AG10803 (cell line): ENCODE measurements at places on chromosomes 1 and 21.

GRCh38 chr21:45160198-45160597 lies 85.8 kb downstream of the ADARB1 start:
- DNase-seq: no peak

DNA sequence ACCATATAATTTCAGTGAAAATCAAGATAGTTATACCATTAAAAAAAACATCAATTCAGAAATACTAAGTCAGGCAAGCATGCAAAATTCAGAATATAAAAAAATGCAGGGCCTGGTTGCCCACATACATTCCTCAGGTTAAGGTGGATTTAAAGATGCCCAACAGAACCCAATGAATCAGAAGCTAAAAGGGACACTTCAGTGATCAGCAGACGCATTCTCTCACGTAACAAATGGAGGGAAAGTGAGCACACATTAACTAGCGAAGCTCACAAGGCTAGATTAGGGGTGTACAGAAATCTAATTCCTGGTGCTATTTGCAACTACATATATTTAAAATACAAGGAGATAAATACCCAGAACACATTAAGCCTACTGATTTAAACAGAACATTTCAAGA lies 17.5 kb downstream of the TOMM20 start:
- no peak for DNase-seq

- DNase-seq: no peak
These were observed 39.3 kb downstream of the CDKN2C start for GRCh38 chr1:51009381-51009780.

GRCh38 chr1:230763927-230764591 lies 16.9 kb downstream of the CAPN9 start:
- no peak for DNase-seq

DNA sequence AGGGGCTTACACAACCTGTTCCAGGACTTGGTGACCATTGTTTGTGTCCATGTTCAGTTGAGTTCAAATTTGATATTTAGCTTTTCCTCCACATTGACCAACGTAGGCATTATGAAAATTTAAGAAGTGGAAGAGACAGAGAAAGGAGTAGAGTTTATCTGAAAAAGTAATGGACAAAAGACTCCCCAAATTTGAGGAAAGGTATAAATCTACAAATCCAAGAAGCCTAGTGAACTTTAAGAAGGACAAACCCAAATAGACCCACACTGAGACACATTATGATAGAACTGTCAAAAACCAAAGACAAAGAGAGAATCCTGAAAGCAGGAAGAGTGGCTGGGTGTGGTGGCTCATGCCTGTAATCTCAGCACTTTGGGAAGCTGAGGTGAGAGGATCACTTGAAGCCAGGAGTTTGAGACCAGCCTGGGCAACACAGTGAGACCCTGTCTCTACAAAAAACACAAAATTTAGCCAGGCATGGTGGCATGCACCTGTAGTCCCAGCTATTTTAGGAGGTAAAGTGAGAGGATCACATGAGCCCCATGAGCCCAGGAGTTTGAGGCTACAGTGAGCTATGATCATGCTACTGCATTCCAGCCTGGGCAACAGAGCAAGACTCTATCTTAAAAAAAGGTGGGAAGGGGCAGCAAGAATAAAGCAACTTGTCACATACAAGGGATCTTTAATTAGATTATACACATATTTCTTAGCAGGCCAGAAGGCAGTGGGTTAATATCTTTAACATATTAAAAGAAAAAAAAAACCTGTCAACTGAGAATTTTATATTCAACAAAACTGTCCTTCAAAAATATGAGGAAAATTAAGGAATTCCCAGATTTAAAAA lies 41.0 kb upstream of the ERO1B start:
- DNase-seq: no peak

DNA sequence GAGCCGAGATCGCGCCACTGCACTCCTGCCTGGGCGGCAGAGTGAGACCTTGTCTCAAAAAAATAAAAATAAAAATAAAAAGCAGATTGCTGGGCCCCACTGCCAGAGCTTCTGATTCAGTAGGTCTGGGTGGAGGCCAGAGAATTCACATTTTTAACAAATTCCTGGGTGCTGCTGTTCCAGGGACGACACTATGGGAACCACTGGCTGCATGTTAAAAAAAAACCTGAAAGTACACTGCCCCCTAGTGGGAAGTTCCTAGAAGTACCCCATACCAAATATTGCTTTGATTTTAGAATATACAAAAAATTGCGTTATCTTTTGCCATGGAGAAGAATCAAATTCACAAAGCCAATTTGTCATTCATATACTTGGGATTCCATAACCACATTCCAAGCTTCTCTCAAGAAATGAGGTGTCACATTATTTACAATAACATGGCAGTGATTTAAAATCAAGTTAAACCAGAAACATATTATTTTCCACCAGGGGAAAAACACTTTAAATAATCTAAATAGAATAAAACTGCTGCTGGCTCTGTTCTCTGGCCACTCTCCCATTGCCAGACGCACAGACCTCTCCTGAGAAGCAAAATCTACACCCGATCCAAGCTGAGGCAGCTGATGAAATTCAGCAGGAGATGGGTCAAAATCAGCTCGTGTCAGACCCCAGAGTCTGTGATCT lies 27.4 kb downstream of the SYF2 start:
- peak; percentile 90 for DNase-seq

GRCh38 chr1:31548907-31549808 lies 27.2 kb upstream of the TINAGL1 start:
- peak; percentile 76 for DNase-seq

DNA sequence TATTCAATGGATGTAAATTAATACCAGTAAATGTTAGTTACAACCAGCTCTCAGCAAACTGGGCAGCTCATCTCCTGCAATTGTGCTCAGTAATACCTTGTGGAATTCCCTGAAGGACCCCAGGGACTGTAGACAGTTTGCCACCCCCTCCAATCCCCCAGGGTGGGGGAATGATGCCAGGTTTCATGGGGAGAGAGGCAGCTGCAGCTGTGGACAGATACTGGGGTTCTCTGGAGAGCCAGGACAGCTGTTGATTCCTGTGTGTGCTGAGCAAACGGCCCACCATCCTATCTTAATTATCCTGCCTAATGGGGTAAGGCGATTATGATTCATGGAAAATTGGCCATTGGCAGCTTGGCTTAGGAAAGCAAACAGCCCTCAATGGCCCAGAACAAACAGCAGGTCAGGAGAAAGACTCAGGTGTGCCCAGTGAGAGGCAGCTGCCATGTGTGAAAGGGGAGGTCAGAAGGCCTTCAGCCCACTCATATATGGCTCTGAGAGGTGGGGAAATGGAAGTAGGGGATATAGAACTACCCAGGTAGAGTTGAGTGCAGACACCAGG lies 148.9 kb upstream of the CTTNBP2NL start:
- no peak for DNase-seq

DNA sequence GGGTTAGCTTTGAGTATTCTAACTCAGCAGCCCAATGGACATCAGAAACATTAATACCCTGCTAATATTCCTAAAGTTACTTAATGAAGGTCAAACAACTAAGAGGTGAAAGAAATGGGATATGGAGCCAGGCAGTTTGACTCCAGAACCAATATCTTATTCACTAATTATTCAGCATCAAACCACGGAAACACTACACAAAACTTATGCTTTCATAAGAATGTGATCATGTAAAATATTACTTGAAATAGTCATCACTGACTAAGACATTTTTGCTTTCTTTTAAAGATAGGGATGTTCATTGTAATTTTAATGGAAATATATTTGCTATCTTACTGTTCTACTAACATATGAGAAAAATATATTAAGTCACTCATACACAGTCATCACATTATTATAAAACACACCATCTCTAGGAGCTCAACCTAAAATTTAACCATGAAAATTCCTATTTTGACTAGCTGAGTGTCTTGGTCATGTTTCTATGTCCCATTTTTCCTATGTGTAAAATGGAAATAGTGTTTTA lies 240.9 kb downstream of the KCTD3 start:
- no peak for DNase-seq

DNA sequence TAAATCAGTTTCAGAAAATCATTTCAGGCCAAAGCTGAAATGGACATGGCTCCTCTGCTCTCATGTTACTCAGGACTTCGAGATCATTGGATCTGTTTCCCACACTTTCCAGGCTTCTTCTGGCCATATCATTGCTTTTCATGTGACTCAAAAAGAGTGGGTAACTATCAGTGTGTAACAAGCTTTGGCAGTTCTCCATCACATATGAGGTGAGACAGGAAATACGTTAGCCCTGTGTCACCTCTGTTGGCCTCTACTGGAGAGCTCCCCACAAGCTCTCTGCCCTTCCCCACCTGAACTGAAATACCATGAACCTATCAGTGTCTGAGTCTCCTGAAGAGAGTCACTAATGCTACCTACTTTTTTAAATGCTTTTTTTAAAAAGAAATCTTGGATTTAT lies 128.2 kb downstream of the LBR start:
- DNase-seq: no peak

GRCh38 chr1:200354243-200354642 lies 55.6 kb downstream of the ZNF281 start:
- DNase-seq: peak; percentile 84

DNA sequence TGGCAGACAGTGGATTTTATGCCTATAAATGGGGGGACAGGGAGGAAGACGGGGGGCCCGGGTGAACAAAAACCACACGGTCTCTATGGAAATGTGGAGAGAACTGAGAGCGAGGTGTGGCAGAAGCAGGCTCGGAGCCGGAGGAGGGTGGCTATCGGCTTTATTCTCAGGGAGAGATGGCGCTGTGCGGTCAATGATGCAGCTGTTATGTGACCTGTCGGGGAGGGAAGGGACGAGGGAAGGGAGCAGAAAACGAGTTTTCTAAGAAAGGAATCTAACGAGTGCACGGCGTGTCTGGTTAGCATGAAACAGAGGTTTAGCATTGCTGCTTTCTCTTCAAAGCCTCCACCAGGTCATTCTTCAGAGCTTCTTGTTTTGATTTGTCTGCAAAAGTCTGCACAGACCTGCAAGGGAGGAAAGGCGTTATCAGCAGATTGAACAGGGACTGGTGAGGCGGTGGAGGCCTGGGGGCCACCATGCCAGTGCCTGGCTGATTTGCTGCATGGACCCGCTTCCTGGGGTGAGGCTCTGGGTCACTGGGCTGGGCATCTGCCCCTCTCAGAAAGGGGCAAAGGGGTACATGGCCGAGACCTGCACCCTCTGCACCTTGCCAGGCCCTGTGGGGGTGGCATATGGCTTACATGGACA lies 27.2 kb downstream of the SLC66A1 start:
- DNase-seq: no peak

DNA sequence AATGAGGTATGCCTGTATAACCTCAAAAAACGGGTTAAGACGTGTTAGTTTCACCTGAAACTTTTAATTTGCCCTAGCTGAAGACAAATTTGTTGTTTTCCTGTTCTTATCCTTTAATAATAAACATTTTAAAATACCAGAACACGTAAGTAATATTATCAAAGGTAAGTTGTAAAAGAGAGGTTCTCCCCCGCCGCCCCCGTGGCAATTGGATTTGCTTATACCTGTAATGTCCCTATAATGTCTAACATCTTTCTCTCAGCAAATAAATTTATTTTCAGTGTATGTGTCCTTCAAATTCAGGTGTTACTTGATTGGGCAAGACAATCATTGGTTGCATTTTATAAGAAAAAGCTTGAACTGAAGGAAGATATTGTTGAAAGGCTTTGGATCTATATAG lies 5.9 kb downstream of the URB2 start:
- DNase-seq: no peak

DNA sequence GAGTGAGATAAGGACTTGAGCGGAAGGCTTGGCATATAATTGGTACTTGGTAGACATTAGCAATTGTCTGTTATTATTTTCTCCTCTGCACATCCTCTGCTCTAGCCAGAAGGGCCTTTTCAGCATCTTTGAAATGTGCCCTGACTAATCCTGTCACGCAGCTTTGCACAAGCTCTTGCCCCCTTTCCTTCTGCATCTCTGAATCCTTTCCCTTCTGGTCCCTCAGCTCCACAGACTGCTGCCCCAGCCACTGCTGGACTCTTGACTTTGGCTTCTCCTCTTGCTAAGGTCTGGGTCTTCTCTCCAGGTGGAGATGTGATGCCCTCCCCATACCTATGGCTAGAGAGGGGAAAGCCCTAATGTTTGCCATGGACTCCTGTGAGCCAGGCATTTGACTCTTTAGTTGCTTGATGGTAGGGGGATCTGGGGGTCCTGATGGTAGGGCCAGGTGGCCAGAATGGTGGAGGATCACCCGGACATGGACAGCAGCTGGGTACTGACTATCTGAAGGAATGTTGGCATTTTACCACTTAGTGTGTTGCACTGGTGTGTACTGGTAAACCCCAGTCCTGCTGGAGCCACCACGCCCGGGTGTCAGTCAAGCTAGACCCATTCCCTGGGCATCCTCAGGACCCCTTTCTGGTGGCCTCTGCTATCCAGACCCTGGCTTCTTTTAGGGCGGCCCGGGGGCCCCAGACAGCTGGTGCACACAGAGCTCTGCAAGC lies 4.4 kb downstream of the HPCA start:
- DNase-seq: no peak

DNA sequence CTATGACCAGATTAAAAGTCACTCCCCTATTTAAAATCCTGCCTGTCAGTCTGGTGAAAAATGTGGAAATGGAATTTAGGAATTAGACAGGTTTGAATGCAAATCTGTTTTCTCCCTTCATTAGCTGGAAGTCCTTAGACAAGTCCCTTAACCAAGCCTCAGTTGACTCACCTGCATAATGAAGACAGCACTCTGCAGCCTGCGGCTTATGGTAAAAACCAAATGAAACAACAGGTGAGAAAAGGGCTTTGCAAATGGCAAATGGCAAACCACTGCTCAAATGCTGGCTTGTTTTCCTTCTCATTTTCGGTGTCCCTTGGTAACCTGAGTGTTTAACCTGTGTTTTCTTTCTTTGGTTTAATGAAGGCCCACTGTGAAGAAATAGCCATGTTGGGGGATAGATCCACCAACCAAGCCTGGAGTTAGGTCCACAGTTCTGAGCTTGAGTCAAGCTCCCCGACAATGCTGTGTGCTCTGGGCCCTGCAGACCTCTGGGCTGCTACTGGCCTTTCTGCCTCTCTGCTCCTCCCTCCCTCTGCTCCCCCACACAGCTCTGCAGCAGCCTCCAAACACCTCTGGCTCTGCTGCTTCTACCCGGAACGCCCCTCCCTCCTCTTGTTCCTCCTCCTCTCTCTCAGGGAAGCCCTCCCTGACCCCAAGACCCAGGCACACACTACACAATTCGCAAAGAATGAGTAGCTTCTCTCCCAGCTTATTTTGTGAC lies 641.8 kb downstream of the MATN1 start:
- no peak for DNase-seq

GRCh38 chr21:14616380-14617039 lies 70.4 kb upstream of the SAMSN1 start:
- no peak for DNase-seq

DNA sequence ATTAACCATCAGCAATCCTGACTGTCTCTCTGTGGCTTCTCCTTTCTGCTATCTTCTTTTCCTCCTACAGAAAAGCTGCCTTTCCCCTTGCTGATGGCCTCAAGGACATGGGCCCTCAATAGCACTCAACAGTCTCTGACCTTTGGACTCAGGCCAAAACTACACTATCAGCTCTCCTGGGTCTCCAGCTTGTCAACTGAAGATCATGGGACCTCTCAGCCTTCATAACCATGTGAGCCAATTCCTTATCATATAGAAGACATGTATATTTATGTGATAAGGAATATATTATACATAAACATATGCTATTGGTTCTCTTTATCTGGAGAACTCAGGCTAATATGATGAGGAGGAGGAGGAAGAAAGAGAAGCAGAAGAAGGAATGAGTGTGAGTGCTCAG lies 91.8 kb upstream of the GJB5 start:
- DNase-seq: no peak
